ENCODE measurements at places on chromosomes 1 and 21.

- no peak for DNase-seq
Observed at GRCh38 chr1:62362061-62362917, 43.1 kb upstream of the KANK4 start.

GRCh38 chr1:109928591-109929111 lies 18.0 kb downstream of the CSF1 start:
- no peak for DNase-seq

DNA sequence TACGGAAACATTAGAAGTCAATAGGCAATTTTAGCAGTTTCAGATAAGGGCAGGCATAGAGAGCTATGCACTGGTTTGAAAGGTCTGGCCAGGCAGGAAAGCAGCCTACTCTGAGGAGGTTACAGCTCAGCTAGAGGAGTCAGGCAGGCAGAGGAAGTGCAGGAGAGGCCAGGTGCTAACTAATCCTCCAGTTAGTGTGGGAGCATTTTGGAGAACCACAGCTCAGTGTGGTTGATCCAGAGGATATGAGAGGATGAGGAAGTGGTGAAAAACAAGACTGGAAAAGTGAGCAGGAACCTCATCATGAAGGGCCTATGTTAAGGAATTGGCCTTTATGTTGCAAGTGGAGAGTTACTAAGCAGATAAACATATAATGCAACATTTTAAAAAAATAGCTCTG lies 282.4 kb upstream of the SGIP1 start:
- DNase-seq: peak; percentile 79

DNA sequence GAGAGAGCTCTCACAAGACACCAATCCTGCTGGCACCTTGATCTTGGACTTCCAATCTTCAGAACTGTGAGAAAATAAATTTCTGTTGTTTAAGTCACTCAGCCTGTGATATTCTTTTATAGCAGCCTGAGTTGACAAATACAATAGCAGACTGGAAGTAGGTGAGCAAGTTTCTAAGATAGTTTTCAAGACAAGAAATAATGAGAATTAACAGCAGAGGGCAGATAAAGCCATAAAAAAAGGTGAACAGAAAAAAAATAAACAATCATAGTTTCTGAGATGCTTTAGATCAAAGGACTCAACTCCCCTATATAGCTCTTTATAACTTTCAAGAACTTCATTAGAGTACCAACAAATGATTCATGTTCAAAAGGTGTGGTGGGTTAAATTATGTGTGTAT lies 119.8 kb downstream of the PLPPR5 start:
- DNase-seq: no peak

GRCh38 chr1:234658138-234658537 lies 48.2 kb upstream of the IRF2BP2 start:
- no peak for DNase-seq

DNA sequence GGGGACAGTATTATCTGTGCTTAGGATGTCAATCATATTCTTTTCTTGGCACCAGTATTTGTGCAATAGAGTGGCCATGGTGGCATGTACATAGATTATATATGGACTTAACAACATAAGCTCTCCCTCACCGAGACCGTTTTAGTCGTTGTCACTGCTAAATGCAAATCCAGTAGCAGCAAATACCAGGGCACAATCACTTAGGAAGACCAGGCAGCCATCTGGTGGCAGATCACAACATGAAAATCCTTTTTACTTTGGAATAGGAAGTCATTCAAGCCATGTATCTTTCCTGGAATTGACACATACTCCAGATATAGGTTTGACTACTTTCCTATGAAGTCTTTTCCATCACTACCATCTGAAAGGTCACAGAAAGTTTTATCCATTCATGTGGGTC lies 53.2 kb upstream of the C1orf87 start:
- no peak for DNase-seq

DNA sequence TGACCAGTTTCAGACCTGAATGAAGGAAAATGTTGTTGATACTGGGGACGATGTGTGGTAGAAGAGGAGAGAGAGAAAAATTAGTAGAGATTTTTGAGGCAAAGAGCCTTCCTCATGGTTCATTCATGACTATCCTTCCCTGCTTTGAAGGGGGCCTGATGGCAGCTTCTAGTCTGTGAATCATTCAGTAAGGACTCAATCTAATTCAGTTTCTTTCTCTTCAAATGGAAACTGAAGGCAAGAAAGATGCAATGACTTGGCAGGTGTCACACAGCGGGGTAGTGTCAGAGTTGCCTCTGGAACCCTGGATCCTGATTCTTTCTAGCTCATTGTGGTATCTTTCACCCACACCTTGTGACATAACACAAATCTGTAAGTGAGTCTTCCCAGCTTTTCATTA lies 14.9 kb upstream of the CD5L start:
- no peak for DNase-seq

DNA sequence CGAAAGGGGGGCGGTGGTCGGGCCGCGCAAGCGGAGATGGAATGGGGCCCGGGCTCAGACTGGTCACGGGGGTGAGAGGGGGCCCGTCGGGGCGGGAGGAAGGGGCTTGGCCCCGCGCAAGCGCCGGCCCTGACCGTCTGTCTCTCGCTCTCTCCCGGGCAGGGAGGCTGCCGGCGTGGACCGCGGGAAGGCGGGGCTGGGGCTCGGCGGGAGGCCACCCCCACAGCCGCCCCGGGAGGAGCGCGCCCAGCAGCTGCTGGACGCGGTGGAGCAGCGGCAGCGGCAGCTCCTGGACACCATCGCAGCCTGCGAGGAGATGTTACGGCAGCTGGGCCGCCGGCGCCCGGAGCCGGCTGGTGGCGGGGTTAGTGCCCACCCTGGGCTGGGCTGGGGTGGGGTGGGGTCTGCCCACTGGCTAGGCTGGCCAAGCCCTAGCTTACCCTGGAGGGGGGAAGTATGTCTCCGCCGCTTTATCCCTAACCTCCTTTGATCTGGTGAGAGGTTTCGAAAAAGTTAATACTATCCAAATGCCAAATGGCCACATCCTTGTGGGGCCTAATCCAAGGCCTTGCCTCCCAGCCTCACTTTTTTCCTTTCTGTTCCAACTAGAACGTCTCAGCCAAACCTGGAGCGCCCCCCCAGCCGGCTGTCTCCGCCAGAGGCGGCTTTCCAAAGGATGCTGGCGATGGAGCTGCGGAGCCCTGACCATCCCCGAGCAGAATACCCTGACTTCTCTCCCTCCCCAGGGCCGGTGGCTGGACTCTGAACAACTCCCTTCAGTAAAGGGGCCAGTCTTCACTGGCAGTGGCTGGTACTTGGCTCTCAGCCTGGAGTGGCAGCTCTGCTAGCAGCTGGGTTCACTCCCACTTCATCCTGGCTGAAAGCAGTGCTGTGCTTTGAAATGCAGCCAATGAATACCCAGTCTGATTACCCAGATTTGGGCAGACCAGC lies 636 bp upstream of the YRDC start:
- no peak for DNase-seq

- DNase-seq: no peak
Observed at GRCh38 chr1:29122682-29123052, 1.0 kb downstream of the TMEM200B start.

DNA sequence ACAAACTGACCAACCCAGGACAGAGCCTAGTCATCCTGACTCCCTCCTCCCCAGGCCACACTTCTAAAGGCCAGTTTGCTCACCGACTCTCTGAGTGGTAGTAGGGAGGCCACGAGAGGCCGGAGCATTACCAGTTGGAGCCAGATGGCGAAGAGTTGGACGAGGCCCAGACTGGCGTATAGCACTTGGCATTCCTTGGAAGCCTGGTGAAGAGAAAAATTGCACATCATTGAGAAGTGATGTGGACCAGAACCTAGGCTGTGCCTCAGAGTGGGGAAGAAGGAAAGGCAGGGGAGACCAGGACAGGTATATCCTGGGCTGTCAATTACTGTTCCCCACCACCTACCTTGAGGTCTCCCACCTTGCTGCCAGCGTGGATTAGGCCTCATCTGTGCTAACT lies 12.2 kb downstream of the PABPC4 start:
- no peak for DNase-seq

GRCh38 chr1:193285641-193286040 lies 99.2 kb upstream of the B3GALT2 start:
- DNase-seq: no peak

GRCh38 chr1:239458144-239458500 lies 71.8 kb downstream of the CHRM3 start:
- DNase-seq: no peak

DNA sequence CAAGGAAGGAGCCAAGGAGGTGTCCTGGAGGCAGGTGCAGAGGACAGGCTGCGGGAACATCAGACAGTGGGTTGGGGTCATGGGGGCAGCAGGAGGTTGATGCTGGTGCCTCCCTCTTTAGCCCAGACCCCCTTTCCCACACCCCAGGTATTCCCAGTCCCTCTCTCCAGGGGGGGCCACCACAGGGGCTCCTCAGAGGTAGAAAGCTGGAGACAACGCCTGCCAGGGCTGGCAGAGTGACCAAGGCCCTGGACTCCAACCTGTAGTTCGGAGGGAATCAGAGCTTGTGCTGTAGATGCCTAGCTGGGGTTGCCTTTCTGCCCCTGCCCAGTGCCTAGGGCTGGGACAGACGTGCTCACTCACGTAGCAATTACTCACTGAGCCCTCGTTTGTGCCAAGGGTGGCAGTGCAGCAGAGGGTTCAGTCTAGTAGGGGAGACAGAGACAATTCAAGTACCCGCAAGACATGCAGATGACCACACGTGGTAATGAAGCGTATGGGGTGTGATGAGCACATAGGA lies 148.2 kb downstream of the PTPRU start:
- DNase-seq: no peak

DNA sequence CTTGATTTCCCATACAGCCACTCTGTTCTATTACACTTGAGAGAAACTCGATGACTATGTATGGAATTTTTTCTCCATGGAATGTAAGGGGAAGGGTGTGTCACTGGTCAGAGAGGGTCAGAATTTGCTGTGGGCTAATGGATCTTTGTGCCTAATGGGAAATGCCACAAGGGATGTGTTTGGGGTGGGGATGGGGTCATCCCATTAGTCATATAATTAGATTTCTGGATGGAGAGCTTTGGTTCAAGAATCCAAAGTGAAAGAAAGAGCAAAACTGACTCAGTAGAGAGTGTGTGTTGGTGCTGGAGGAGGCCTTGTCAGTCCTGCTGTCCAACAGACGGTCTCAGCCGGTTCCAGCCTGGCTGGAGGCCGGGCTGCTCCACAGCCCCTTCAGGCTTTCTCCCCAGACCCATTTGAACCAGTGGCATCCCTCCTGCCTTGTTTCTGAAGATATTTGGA lies 86.4 kb downstream of the LAMC2 start:
- DNase-seq: no peak

DNA sequence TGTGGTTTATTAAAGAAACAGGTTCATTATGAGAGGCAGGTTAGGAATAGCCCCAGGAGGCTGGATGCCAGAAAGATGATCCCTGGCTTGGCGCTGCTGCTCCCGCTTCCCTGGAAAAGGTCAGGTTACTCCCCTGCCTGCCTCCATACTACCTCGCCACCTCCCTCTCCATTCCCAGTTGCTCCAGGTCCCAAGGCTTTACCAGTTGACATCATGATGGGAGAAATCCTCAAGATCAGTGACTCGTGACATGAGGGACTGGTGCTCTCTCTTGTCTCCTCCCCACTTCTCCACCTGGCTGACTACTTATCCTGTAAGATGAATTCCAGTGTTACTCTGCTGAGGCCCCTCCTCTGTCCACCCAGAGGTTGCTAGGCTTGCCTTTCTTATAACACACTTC lies 19.7 kb downstream of the VASH2 start:
- no peak for DNase-seq

GRCh38 chr21:38758501-38759214 lies 47.1 kb upstream of the ETS2 start:
- DNase-seq: no peak

DNA sequence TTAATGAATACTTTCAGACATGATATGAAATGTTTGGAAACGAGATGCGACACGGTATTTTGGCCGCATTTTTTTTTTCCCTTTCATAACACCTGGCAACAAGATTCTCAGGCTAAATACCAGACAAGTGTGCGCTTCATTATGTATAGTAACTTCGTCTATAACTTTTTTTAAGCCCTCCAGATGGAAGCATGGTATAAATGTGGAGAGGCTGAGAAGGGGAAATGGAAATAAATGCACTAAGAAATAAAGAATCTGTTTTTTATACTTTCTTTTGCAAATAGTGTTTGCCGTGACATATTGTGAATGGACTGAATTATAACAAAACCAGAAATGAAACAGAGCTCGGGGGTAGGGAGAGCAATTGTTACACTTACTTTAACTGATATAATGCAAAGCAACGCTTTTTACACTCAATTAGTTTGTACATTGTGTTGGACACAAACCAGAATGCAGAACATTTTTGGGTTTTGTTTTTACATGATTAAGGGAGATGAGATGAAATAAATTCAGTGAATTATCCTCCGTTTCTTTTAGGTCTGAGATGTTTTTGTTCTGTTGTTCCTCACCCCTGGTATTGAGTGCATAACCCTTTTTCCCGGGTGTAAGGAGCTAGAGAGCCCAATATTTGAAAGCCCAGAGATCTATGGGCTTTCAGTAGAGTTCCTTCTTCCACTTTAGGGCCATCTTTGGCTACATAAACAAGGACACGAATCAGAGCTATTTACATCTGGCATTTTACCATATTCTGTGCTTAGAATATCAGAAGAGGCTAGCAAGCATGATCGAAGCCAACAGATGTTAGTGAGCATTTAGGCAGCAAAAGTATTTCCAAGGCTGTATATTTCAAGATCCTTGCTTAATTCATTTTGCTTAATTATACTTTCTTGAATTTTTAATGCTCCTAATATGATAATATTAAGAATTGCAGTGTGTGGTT lies 478.0 kb downstream of the CAMTA1 start:
- DNase-seq: no peak

GRCh38 chr21:41255190-41255589 lies 61.4 kb upstream of the FAM3B start:
- no peak for DNase-seq

DNA sequence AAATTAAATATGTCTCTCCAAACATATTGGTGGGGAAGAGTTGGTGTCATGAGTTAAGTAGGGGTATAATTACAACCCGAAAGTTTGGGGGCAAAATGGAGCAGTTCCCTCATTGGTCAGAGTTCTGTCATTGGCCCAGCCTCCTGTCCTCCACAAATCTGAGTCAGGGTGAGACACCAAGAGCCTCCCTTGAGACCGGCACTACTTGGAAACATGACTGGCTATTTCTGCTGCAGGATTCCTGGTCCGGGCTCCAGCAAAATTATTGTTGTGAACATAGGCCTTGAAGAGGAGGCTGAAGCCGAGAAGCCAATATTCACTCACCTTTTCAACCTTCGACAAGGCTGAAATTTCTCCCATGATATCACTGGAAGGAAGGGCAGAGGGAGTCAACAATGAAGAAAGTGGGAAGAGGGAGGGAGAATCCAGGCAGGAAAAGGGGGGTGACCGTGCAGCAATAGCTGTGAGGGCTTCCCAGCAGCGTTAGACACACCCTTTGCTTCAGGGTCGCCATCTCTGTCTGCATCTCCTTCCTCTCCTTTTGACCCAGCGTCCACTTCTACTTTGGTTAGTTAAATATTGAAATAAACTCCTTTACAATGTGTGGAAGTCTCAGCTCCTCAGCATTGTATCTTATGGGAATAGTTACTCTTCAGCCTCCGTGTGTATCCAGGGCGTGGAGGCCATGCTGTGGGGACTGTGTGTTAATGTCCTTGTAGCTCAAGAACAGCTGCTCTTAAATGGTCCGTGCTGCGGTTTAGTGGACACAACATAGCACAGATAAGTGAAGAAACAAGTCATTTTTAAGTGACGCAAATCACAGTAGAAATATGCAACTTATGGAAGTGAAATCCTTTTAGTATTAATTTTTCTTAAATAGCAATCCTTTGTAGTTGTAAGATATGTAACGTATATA lies 307.4 kb downstream of the DISC1 start:
- no peak for DNase-seq

- DNase-seq: no peak
Observed at GRCh38 chr1:60311838-60312237, 238.3 kb upstream of the C1orf87 start.

GRCh38 chr21:32538147-32538792 lies 47.1 kb downstream of the TCP10L start:
- DNase-seq: peak; percentile 14

- no peak for DNase-seq
Observed at GRCh38 chr1:223339861-223340260, 24.1 kb downstream of the SUSD4 start.

Measured in HL-60 (cell line).